HepG2 (cell line): ENCODE measurements at places on chromosomes 5 and 9. TPM values are rescaled to one million over a fixed set of nuclear protein-coding genes. Genes with fewer than 3 reads are reported as not detected.

ZNF782 gene
- 4.7 and 4.9 TPM in 2 replicates for total RNA-seq

MARCOL gene
- total RNA-seq = not detected in 2 replicates

TICAM2 gene
- 0.04 TPM in 1 of 2 replicates, not detected in the other for total RNA-seq

CYLC2 gene
- total RNA-seq = not detected in 2 replicates

HAVCR2 gene
- 0.07 TPM in 1 of 2 replicates, not detected in the other for total RNA-seq

- no peak for DNase-seq
- no peak overlapping the region for H3K27ac ChIP-seq
- no peaks in the 10 kb centered on the region for H3K27me3 ChIP-seq
- H3K4me1 ChIP-seq = no peaks in the 10 kb centered on the region
- no peak overlapping the region for H3K4me3 ChIP-seq
Measured at GRCh38 chr9:23309800-23310199, 516.2 kb downstream of the ELAVL2 start.

DNA sequence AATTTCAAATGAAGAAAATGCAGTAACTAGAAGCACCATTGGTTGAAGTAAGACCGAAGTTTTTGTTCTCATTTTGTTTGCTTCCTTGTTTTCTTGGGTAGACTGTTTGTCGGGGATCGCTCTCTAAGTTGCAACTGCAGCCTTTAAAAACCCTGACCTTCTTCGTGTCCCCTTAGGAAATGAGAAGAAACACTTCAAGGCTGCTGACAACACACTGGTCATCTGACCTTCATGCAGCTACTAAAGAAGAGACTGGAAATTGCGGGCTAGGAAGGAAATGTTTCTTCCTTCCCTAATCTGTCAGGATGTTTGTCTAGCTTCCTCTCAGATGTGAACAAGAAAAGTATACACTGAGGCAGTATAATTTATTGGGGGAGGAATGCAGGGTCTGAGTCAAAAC is 50.7 kb upstream of the CHSY3 start:
- no peak overlapping the region for H3K4me3 ChIP-seq
- H3K36me3 ChIP-seq = no peaks in the 10 kb centered on the region
- H3K27me3 ChIP-seq = no peaks in the 10 kb centered on the region

DNA sequence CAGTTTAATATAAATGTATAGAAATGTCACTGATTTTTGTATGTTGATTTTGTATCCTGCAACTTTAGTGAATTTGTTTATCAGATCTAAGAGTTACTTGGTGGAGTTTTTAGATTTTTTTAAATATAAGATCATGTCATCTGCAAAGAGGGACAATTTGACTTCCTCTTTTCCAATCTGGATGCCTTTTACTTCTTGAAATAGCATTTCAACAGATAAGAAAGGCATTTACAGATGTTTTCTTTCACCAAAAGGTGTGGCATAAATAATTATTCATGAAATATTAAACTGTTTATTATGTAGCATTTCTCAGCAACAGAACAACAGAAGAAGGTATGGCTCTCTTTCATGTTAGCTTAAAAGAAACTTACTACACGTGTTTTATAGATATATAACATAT is 34.9 kb upstream of the NIPBL start:
- H3K27me3 ChIP-seq = no peaks in the 10 kb centered on the region
- H3K36me3 ChIP-seq = no peaks in the 10 kb centered on the region
- no peak overlapping the region for H3K4me3 ChIP-seq
- H3K4me1 ChIP-seq = no peaks in the 10 kb centered on the region
- no peak for DNase-seq
- no peak overlapping the region for H3K27ac ChIP-seq

DNA sequence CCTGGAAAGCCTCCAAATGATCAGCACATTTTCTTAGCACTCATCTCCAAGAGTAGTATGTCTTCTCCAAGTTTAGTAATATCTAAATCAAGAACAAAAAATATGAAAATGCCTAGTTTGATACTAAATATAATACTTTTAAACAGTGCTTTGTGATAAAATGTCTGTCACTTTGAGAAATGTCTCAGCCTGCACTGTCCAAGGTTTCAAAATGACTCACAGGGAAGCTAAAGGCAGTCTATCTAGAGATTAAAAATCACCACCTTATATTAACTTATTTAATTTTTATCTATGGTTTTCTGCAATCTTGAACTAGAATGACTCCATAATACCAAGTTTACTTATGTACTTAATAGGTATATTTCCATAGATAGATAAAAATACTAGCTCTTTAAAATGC is 633.0 kb upstream of the C9orf72 start:
- H3K27ac ChIP-seq = no peak overlapping the region
- DNase-seq = no peak
- no peaks in the 10 kb centered on the region for H3K36me3 ChIP-seq
- no peaks in the 10 kb centered on the region for H3K4me1 ChIP-seq
- no peaks in the 10 kb centered on the region for H3K27me3 ChIP-seq

GRCh38 chr9:84374013-84374412 is 33.5 kb upstream of the SLC28A3 start:
- H3K4me3 ChIP-seq = no peak overlapping the region
- H3K4me1 ChIP-seq = no peaks in the 10 kb centered on the region
- no peaks in the 10 kb centered on the region for H3K36me3 ChIP-seq
- DNase-seq = no peak

- no peaks in the 10 kb centered on the region for H3K36me3 ChIP-seq
- H3K4me1 ChIP-seq = peaks cover 10% of the 10 kb centered on the region; the same call in 1 of the 2 replicates
- no peak overlapping the region for H3K4me3 ChIP-seq
Measured at GRCh38 chr5:142453932-142454331, 129.1 kb upstream of the SPRY4 start.

- peak overlapping the region; percentile 53 for H3K27ac ChIP-seq
- no peaks in the 10 kb centered on the region for H3K27me3 ChIP-seq
- peaks cover 86% of the 10 kb centered on the region for H3K4me1 ChIP-seq
- peak overlapping the region; percentile 57; the same call in 1 of the 2 replicates for H3K4me3 ChIP-seq
- DNase-seq = no peak
- no peaks in the 10 kb centered on the region for H3K36me3 ChIP-seq
Measured at GRCh38 chr5:132500244-132500930, 9.8 kb upstream of the IRF1 start.

GRCh38 chr5:149134778-149135500 is 6.4 kb upstream of the ABLIM3 start:
- DNase-seq = no peak
- peaks cover 24% of the 10 kb centered on the region for H3K4me1 ChIP-seq
- H3K27me3 ChIP-seq = peaks cover 11% of the 10 kb centered on the region
- H3K4me3 ChIP-seq = no peak overlapping the region

- no peaks in the 10 kb centered on the region for H3K36me3 ChIP-seq
- no peak for DNase-seq
- peak within 1 kb of the TSS; percentile 87 for H3K4me3 ChIP-seq
Measured at GRCh38 chr5:75611311-75612225, at the start of gene ANKDD1B. TSS of gene ANKDD1B (plus strand) at chr5:75611453. CDS start at chr5:75611635, 182 bp downstream.

DNA sequence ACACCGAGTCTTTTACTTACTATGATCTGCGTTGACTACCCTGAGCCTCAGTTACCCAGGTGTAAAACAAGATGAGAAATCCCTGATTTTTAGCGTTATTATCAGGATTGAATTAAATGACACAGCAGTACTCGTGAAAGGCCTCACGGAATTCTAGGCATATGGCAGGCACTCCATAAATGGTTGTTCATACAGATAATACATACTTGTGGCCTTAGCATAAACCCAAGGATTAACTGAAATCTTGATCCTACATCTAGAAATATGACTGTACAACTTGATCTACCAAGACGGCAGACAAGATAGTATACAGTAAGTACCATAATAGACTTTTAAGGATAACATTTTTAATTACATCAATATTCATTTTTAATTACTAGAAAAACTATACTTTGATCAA is 409.8 kb downstream of the BNC2 start:
- no peaks in the 10 kb centered on the region for H3K36me3 ChIP-seq
- H3K27me3 ChIP-seq = no peaks in the 10 kb centered on the region
- no peak overlapping the region for H3K27ac ChIP-seq
- no peaks in the 10 kb centered on the region for H3K4me1 ChIP-seq

- no peaks in the 10 kb centered on the region for H3K36me3 ChIP-seq
- no peaks in the 10 kb centered on the region for H3K27me3 ChIP-seq
- H3K4me3 ChIP-seq = no peak overlapping the region
- no peak for DNase-seq
Measured at GRCh38 chr9:589723-590122, 251.8 kb upstream of the DMRT1 start.

DNA sequence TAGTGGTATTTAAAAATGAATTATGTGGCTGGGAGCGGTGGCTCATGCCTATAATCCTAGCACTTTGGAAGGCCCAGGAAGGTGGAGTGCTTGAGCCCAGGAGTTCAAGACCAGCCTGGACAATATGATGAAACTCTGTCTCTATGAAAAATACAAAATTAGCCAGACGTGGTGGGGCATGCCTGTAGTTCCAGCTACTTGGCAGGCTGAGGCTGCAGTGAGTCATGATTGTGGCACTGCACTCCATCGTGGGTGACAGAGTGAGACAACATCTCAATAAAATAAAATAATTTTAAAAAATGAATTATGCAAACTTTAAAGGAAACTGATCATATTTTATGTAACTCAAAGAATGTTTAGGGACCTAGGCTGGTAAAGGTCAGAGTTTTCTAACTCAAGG is 310.8 kb upstream of the DMRT1 start:
- no peak overlapping the region for H3K27ac ChIP-seq
- DNase-seq = no peak
- H3K4me1 ChIP-seq = no peaks in the 10 kb centered on the region
- no peak overlapping the region for H3K4me3 ChIP-seq
- no peaks in the 10 kb centered on the region for H3K36me3 ChIP-seq
